ENCODE measurements at places on chromosomes 7 and 10.

DNA sequence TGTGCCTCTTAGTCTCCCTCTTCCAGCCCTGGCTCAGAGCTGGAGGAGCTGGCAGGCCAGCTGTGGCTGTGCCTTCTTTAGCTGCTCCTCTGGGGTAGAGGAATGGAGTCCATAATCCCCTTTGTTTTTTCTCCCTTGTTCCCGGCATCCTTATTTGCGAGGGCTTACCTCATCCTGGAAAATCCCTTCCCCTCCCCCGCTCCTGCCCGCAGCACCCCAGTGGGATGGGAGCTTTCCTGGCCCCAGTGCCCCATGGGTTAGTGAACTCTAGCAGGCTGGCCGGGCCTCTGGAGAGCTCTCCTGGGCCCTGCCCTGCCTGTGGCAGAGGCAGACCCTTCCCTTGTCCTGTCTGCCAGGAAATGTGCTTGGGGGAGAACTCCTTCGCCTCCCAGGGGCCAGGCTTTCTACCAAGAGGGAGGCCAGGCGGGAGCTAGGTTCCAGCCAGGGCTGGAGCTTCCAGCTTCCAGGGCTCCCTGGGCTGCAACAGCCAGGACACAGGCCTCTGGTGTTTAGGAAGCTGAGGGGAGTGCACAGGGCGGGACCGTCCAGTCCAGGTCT, 16.5 kb upstream of the TRIM8 start:
- no peak for DNase-seq

DNA sequence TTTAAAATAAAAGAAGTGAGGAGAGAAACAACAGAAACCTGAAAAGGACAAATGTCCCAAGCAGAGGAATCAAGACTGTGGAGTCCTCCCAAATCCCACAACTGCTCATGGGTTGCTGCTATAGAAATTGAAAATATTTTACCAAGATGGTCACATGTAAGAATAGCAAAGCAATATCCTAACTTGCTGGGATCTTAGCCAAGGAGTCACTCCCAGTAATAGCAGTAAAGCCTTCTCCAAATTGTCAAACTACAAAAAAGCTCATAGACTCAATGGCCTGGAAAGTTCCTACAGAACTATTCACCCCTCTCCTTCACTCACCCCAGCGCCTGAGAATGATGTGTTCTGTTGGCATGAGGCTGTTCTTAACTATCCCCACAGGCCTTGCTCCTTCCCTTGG, 186.5 kb downstream of the ELMO1 start:
- no peak for DNase-seq

DNA sequence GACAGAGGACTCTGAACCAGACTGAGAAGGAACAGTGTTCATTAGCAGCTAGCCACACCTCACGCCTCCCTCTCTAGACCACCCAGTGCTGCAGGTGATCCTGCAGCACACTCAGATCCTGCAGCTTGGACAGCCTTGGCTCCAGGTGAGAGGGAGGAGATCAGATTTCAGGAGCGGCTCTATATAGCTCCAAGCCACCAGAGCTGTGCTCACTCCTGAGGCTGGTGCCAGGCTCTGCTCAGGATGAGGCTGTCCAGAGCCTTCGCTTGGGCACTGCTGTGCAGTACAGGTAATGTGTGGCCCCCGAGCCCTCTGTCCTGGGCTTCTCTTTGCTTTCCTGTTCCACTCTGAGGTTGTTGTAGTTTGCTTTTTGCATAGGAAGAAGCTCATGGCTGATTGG, 42.4 kb downstream of the C10orf120 start:
- no peak for DNase-seq

GRCh38 chr7:79730971-79731370, 277.5 kb upstream of the MAGI2 start:
- DNase-seq = no peak

DNA sequence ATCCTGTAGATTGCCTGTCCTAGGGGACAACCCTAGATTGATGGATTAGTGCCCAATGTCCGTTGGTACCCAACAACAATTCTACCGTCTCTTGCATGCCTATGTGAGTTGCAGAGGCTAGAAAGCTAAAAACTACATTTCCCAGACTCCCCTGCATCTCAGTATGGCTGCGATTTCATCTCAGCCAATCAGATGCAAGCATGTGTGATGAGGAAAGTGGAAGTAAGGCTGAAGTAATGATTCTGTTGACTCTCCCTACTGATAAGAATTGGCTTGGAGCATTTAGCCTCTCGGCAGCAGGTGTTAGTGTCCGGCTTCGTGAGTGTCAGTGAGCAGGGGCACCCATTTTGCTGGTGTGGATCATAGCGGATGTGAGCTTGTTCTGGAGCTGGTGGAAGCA, 171.9 kb downstream of the FGFR2 start:
- DNase-seq = peak; percentile 21

GRCh38 chr10:119309423-119309770, 102.0 kb downstream of the GRK5 start:
- DNase-seq = peak; percentile 81

DNA sequence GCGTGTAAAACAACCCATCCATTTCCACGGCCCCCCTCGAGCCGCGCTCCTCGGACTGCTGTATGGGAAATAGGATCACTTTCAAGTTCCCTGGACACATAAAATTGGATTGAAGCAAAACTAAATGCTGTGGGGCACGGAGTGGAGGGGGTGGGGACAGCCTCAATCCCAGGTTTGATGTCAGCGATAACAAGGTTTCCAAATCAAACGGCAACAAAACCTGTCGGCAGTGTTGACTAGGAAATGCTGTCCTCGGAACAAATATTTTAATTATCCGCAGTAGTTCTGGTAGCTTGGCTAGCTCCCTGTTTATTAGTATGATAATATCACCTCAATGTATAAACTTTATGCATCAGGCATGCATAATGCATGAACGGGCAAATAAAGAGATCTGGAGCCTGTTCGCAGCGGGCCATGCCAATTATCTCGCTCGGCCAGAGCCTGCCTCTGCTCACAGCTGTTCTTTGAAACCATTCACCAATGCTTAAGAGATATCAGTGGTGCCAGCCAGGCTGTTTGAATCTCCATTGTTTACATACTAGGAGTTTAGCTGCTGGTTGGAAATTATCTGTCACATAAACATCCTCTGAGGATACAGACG, 161.1 kb downstream of the PAXIP1 start:
- DNase-seq = no peak

GRCh38 chr10:126137562-126138221, 241.3 kb downstream of the FANK1 start:
- no peak for DNase-seq

GRCh38 chr7:23346316-23346715, 47.2 kb downstream of the MALSU1 start:
- peak; percentile 48 for DNase-seq

GRCh38 chr10:94617389-94617944, 66.1 kb upstream of the CYP2C18 start:
- no peak for DNase-seq

DNA sequence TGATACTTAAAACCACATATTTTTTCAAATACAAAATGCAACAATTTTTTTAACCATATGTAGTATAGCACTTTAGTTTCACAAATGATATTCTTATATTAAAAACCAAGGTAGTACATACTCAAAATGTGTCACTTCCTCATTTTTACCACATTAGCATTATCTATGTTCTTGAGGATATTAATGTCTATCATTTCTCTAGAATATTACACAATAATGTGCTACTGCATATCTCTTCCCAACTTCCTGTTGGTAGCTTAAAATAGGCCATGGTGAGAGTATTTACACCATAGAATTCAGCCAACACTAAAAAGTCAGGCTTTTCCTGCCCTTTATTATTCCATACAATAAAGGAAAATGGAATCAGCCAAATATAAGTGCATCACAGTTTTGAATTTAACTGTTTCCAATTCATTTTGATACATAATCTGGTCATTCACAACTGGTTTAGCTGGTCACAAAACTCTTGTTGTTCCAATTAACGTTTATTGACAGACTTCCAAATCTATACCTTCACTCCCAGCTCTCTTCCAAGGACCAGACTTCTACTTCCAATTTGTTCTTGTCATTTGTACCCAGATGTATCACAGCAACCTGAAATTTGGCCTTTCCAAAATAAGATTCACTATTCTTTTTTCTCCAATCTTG, 20.0 kb upstream of the LRRC17 start:
- no peak for DNase-seq

GRCh38 chr7:87935384-87935706, 1.3 kb downstream of the ADAM22 start:
- DNase-seq = peak; percentile 28

DNA sequence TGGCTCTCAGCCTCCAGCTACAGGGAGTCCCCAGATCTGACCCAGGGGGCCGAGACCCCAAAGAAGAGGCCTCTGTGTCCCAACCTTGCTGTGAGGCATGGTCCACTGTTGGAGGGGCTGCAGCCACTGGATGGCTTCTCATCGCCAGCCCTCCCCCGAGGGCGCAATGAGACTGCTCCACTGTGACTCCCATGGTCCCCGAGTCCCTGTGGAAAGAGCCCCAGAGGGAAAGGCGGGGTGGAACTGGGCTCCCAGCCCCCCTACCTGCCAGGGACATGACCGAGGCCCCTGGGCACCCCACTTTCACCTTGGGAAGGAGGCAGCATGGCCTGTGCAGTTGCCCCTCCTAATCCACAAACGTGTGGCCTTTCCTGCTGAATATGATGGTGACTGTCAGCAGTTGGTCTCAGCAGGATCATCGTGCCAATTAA, 33.5 kb upstream of the RET start:
- no peak for DNase-seq

DNA sequence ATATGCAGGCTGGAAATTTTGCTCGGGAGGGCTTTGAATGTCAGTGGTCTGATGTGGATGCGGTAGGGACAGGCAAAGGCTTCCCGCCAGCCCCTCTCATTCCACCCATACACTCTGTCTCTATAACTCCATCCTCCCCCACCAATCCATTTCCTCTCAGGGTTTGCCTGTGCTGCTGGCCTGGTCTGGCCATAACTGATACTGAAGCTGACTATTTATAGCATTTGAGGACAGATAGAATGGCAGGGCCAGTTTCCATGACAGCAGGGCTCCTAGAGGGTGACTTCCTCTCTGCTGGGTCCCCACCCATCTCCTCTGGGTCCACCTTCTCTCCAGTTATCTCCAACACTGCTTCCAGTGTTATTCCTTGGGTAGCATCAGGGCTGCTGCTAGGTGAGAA, 6.6 kb upstream of the PDLIM1 start:
- peak; percentile 88 for DNase-seq

DNA sequence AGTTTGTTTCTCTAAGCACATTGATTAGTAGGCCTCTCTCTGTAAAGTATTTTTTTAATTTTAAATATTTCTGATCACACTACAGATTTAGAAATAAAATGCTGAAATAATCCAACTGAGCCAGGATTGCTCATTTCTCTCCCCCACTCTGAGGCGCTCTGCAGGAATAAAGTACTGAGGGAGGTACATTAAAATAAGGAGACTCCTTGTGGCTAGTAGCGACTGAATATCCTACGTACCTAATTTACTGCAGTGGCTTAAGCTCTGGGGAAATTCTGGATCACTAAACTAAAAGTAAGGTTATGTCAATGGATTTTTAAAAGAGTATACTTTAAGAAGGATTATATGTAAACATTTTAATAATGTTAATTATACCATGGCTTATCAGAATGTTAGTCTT, 75.2 kb downstream of the RTKN2 start:
- DNase-seq = no peak

DNA sequence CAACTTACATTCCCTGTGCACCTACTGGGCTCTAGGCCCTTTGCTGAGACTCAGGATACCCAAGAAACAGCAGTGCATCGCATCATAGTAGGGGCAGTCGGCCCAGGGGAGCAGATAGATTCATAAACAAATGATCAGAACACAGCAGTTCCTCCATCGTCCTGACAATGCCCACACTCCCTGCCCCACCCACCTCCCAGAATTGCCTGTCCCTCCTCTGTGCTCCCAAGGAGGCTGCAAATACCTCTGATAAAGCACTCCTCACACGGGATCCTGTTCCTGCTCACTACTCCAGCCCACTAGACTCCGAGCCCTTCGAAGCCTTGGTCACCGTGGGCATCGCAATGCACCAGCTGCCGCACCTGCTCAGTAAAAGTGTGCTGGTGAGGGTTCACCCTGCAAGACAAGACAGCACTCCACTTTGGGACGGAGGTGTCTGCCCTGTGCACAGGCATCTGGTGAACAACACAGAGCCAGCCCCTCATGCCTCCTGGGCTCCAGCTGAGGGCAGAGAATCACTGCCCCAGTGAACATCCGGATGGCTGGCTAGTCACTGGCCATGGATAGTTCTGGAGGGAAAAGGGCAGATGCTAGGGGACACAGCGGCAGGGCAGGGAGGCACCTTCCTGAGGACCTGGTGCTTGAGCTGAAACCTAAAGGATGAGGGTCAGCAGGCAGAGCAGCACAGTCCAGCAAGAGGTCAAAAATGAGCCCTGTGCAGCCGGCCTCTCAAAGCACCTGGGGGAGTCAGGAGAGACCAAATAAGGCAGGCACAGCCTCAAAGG, 60.7 kb downstream of the TNS3 start:
- DNase-seq = no peak

GRCh38 chr7:155369766-155370165, 72.1 kb downstream of the INSIG1 start:
- DNase-seq = no peak

GRCh38 chr7:25727446-25727845, 424.6 kb upstream of the NFE2L3 start:
- no peak for DNase-seq

DNA sequence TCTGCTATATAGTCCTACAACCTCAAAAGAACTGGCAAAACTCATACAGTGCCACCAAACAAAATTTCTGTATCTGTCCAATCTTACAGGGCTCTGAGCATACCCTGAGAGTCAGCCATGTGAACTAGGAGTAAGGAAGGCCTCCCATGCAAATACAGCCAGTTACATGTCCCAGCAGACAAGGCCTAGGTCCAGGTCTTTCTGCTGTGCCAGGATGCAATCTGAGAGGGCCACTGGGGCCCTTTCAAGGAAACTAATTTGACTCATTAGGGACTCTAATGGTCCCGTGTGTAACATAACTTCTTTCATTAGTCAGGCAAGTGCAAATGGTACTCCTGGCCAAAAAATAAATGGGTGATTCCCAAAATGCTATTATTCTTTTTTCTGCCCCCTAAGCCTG, 17.9 kb upstream of the HIBADH start:
- DNase-seq = no peak

- no peak for DNase-seq
These were observed 11.6 kb downstream of the GCK start for GRCh38 chr7:44177570-44178131.

GRCh38 chr7:47826754-47827153, 121.5 kb downstream of the PKD1L1 start:
- DNase-seq = no peak

DNA sequence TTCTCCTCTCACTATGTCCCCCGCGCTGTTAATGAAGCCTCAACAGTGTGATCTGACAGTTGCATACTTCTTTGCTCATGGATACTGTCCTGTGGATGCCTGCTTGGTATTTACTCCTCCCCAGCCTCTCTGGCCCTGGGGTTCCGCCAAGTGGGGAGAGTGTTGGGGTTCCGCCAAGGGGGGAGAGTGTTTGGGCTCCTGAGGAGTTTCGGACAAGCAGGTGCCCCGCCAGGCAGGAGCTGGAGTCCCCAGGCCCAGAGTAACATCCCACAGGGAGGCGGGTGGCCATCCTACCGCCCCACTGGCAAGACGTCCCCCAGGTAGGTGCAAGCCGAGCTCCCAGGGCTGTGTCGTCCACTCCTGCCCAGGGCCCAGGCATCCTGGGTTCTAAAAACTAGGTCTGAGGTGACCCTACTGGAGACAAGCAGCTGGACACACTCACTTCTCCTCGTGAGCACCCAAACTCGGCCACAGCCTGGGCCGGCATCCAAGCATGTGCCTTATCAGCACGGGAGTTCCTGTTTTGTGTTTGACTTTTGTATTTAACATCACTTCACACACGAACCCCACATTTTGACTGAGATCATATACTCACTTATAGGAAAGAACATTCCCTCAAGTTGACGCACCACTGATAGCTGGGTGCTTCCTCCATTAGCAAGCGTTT, 34.2 kb downstream of the CAMK2B start:
- no peak for DNase-seq

GRCh38 chr10:70405037-70405824, 1.3 kb downstream of the EIF4EBP2 start:
- DNase-seq = peak; percentile 74

Data from GM12865 (cell line).